ENCODE measurements at places on chromosomes 7 and 10. TPM values are rescaled to one million over a fixed set of nuclear protein-coding genes. Genes with fewer than 3 reads are reported as not detected.

UCMA gene
- total RNA-seq = not detected

CPN1 gene
- not detected for total RNA-seq

TET1 gene
- not detected for total RNA-seq

TMEM209 gene
- 38.3 TPM for total RNA-seq

RBM28 gene
- total RNA-seq = 61.5 TPM

DDIT4 gene
- total RNA-seq = 698 TPM

MRM2 gene
- total RNA-seq = 26.9 TPM

LRIT1 gene
- not detected for total RNA-seq

PNLIPRP2 gene
- total RNA-seq = not detected

OGDHL gene
- total RNA-seq = 0.22 TPM

HDAC9 gene
- total RNA-seq = 11.3 TPM

LEP gene
- not detected for total RNA-seq

AUTS2 gene
- total RNA-seq = 1.8 TPM

HOXA10 gene
- total RNA-seq = 3.9 TPM

COPG2 gene
- total RNA-seq = 24.7 TPM

GPR15LG gene
- not detected for total RNA-seq

UPK3B gene
- total RNA-seq = 1.0 TPM
